Right hindlimb (tissue), 1 donor: ENCODE measurements at places on chromosomes 3 and 15.

DNA sequence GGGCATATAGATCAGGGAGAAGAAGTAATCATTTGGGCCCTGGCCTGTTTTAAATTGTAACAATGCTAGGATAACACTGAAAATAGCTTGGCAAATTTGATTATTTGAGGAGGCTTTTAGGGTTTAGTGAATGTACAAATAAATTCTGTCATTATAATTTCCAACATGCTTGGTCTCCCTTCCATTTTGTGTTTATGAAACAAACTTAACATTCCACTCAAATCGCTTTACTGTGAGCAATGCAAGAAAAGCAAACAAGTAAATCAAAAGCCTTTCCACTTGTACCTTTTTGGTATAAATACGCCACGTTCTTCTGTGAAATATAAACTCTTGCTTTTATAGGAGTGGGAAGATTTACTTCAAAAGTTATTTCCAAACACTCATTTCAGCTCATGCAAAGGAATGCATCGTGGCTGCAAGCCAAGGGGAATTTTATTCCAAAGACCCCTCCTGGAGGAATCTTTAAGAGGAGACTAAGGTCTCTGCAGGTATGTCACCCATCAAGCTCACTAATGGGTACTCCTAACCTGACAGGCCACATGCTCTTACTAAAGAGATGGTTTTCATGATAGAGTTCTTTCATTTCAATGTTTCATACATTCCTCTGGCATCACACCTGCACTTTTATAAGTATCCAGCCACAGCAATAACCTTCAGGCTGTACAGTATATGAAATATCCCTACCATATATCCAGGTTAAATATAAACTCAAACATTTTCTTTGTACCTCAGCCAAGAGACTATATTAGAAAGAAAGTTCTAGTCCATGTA, 115.2 kb downstream of the P3H2 start:
- DNase-seq: no peak

GRCh38 chr15:49031804-49032203, 14.4 kb downstream of the SECISBP2L start:
- DNase-seq: no peak

- DNase-seq: no peak
These were observed 86.8 kb downstream of the LSM3 start for GRCh38 chr3:14265246-14265962.

- no peak for DNase-seq
These were observed 401.7 kb downstream of the OXSM start for GRCh38 chr3:26191556-26191955.

DNA sequence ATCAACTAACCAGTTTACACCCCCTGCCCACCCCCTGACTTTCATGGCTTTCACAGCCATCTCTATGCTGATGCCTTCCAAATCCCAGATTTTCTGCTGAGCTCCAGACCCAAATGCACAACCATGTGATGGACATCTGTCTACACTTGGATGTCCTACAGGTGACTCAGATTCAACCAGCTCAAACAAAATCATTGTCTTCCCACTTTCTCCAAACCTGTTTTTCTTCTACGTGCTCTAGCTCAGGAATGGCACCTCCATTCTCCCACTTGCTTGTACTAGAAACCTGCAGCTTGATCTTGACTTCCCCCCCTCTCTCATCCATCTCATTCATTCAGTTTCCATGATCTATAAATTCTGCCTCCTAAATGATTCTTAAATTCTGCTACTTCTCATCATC, 34.1 kb upstream of the RARRES1 start:
- no peak for DNase-seq

GRCh38 chr3:140219923-140220452, 285.0 kb downstream of the CLSTN2 start:
- no peak for DNase-seq

GRCh38 chr3:77320514-77320913, 280.6 kb downstream of the ROBO2 start:
- no peak for DNase-seq

DNA sequence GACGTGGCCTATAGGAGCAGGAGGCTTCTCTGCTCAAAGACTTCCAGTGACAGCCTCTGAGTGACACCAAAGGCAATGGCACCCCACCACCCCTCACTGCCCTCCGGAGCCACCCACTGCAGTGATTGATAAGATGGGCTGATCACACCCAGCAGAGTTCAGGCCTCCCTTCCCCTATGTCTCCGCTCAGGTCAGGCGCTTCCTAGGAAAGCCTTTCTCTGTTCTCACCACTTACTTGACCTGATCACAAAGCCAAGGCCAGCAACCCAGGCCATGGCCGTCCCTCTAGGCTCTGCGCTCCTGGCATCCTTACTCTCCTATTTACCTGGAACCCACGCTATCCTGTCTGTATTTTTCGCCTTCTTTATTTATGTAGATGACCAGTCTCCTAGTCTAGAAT, 282.3 kb downstream of the OCA2 start:
- no peak for DNase-seq

- no peak for DNase-seq
These were observed 38.1 kb upstream of the LACTB start for GRCh38 chr15:63083541-63083940.

DNA sequence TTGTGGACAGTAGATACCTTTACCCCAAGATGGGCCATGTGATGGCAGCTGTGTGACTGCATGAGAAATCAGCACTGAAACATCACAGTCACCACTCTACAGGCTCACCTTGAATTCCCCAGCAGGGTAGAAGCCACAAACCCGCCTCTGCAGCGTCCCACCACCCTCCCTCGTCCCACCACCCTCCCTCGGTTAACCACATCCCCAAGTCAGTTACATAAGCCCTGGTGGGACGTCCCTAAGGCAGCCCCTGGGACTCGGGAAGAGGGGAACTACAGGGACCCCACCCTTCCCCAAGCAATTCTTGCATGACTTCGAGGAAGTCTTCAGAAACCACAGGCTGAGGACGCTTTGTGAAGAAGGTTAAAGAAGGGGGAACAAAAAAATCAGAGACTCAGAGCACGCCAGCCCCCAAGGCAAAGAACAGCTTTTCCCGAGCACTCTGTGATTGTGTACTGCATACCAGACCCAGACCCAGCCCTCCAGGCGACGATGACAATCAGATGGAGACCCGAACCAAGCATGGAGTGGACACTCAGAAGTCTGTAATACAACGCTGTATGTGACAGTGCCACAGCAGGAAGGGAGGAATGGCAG, 60.5 kb downstream of the SH3BP5 start:
- DNase-seq: no peak

DNA sequence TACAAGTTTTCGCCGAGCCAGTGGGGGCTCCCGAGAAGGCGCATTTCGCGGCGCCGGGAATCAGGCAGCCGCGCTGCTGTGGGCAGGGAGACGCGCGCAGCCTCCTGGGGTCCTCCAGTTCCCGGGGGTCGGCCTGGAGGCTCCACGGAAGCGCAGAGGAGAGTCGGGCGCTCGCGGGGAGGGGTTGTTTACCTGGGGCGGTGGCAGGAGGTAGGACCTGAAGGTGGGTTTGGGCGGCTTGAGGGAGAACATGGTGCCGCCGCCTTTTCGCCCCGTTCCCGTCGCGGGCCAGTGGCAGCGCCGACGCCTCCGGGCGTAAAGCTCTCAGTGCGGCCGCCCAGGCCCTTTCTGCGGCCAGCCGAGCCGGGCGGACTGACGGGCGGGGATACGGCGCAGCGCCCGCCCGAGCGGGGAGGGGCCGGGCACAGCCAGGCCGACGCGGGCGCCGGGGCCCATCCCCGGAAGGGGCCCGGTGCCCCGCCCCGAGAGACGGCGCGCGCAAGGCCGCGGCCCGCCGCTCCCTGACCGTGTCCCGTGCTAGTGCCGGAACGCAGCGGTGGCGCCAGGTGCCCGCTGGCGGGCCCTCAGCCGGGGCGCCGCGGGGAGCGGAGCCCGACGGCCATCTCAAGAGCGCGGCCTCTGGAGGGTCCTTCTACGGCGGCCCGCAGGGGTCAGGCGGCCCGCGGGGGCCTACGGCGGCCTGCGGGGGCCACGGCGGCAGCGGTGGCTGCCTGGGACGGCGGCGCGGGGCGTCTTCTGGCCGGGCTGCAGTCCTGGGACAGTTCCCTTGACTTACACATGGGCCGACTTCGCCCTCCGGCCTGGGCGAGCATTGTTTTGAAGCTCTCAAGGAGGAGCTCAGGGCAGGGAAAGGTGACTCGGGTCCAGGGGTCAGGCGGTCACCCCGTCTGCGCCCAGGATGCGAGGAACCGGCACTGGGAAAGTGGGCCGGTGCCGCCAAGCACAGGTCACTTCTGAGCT, at the start of gene MTMR10:
Gene MTMR10, minus strand, starts transcription at position 374 of the 981 bp plus-strand sequence. Its CDS starts 122 bp downstream, at position 252.
- peak; percentile 84 for DNase-seq

DNA sequence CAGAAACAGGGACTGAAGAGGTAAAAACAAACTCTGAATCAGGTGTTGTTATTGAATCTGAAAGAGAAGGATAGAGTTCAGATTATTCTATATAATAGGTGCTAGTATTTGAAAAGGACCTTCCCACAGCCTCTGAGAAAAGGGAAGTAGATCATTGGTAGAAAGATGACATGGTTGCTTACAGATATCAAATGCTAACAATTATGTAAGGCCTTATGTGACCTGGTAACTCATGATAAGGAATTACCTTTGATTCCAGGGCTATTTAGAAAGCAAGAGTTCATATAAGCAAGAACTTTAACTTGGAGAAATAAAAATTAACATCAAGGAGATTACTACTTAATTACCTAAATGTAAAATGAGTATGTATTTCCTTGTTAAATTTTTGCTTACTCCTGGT, 7.6 kb downstream of the SLC27A2 start:
- DNase-seq: no peak

DNA sequence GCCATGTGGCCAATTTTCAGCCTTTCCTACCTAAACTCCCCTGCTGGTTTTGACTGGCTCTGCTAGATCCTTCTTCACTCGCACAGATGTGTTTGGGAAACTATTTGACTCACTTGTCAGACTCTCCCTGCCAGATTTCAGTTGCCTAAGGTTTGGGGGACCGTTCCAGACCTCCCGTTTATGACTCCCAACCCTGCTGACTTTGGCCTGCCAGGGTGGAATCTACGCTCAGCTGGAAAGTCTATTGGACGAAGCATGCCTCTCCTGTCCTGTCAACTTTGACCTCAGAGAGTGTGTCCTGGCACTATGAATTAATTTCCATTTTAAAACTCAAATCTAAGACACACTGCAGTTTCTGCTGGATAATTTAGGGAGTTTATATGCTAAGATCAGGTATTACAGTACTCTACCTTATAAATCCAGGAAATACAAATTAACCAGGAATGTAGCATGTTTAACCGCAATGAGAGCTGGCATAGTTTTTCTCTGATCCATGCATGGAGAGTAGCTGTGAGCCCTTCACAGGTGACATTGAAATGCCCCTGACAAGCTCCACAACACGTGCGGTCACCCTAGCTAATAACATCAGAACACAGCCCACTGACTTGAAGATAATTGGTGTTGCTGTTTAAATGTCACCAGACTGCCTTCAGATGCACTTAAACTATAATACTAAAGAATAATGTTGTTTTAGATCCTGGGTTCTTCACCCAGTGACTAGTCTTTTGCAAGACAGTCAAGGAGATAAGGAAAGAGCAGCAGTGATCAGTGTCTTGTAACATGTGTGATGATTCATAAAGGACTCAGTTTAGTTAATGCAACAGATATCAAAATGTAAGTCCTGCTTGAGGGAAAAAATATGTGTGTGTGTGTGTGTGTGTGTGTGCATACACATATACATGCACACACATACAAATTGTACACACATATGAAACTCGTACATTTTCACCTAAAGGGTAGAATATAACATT, 223.0 kb upstream of the MCTP2 start:
- peak; percentile 37 for DNase-seq

GRCh38 chr15:88023914-88024313, 232.6 kb downstream of the NTRK3 start:
- DNase-seq: no peak

- no peak for DNase-seq
These were observed 46.6 kb downstream of the ZBTB38 start for GRCh38 chr3:141414800-141415462.

GRCh38 chr3:52461874-52462273, 6.5 kb downstream of the NISCH start:
- no peak for DNase-seq

DNA sequence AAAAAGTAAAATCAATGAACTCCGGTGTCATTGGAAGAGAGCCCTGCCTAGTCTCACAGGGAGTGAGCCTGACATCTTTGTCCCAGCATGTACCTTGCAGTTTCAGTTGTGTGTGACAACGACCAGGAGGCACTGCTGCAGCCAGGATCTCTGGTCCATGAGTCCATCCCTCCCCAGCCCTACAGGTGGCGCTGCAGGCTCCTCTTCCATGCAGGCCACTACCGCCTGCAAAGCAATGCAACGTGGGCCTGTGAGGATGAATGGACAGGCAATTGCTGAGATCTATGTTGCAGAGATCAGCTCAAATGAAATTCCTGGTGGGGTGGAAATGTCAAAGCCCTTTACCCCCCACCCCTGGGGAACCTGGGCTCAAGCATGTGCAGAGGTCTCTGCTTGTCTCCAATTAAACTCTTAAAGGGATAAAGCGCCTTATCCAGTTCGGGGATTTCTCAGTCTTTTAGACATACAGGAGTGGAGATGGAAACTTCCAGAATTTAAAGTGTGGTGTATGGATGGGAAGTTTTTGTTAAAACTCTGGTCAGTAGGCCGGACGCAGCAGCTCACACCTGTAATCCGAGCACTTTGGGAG, 35.8 kb downstream of the TKT start:
- DNase-seq: peak; percentile 78

GRCh38 chr15:23869396-23869795, 182.3 kb upstream of the NDN start:
- peak; percentile 60 for DNase-seq

- no peak for DNase-seq
These were observed 24.6 kb downstream of the CDIN1 start for GRCh38 chr15:36603987-36604386.

DNA sequence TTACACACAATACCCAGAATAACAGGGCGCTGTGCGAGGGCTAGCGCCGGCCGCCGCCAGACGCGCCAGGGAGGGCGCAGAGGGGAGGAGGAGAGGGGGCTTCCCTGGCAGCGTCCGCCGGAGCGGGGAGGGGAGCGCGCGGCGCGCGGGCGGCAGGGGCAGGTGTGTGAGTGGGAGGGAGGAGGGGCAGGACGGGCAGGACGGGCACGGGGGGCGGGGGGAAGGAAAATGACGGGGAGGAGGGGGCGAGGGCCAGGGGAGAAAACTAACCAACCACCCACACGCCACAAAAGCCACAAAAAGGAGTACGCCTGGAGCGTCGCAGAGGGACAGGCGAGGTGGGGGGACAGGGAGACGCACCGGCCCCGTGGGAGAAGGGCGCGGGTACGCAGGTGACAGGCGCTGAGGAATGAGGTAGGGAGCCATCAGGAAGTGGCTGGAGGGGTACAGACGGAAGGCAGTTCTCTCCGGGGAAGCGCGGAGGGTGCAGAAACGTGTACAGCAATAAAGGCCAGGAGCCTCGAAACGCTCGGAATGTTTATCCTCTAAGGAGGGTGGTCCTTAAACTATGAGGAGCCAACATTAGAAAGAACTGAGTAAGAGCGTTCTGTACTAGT, 610 bp upstream of the SATB1 start:
- no peak for DNase-seq

DNA sequence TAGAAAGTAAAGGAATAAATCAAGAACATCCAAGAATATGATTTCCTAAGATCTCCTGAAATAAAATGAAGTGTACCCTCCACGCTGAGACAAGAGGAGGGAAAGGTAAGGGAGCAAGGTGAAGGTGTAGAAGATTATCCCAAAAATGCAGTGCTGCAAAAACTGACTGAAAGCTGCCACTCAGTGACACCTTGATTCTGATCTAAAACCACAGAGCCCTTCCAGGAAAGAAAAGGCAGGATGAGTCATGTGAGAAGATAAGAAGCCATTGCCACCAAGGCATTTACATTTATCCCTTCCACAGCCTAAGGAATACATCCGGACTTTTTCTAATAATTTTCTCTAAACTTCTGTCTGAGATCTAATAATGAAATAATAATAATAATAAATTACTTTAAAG, 49.9 kb downstream of the IGSF11 start:
- DNase-seq: no peak
